ENCODE measurements at places on chromosomes 5 and 9. TPM values are rescaled to one million over a fixed set of nuclear protein-coding genes. Genes with fewer than 3 reads are reported as not detected.

HTR4 gene
- not detected for total RNA-seq

GRCh38 chr5:74895906-74896305 lies 29.7 kb upstream of the FAM169A start:
- no peaks in the 10 kb centered on the region for H3K27me3 ChIP-seq
- no peak overlapping the region for H3K27ac ChIP-seq
- no peaks in the 10 kb centered on the region for H3K36me3 ChIP-seq
- no peaks in the 10 kb centered on the region for H3K4me1 ChIP-seq
- no peak for DNase-seq

KCNT1 gene
- total RNA-seq: not detected

SLC25A2 gene
- 0.31 TPM for total RNA-seq

GRCh38 chr9:32723789-32724325 lies 59.5 kb upstream of the TMEM215 start:
- no peak for DNase-seq
- H3K27me3 ChIP-seq: no peaks in the 10 kb centered on the region
- no peak overlapping the region for H3K27ac ChIP-seq
- no peaks in the 10 kb centered on the region for H3K36me3 ChIP-seq
- no peaks in the 10 kb centered on the region for H3K4me1 ChIP-seq

DNA sequence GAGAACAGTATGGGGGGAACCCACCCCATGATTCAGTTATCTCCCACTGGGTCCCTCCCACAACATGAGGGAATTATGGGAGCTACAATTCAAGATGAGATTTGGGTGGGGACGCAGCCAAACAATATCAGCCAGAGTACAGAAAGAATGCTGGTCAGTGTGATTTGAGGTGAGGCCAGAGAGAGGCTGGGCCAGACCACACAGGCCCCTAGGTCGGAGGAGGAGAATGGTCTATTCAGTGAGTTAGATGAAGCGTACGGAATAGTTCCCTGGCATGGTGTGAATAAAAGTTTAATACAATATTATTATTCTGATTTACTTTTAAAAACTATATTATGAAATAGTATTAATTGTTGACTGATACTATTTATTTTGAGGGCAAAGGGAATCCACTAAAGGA lies 39.7 kb downstream of the PCSK5 start:
- no peaks in the 10 kb centered on the region for H3K36me3 ChIP-seq
- no peaks in the 10 kb centered on the region for H3K4me1 ChIP-seq
- H3K27me3 ChIP-seq: no peaks in the 10 kb centered on the region
- H3K4me3 ChIP-seq: no peak overlapping the region
- no peak for DNase-seq

DNA sequence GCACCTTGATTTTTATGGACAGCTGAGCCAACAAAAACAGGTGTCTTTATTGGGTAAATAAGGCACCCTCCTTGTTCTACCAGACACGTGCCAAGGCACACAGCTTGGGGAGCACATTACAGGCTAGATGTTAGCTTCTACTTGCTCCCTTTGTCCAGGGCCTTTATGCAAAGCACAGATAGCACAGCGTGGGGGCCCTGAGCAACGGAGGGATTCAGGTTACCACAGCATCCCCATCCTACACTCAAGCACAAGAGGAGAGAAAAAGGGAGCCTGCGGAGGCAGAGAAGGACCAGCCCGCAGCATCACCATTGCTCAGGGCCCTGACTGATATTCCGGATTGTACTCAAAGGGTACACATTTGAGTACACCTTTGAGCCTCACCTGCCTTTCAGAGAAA lies 181.7 kb upstream of the KIF2A start:
- H3K27ac ChIP-seq: no peak overlapping the region
- no peak for DNase-seq
- no peaks in the 10 kb centered on the region for H3K27me3 ChIP-seq
- no peak overlapping the region for H3K4me3 ChIP-seq

GRCh38 chr9:129237164-129237611 lies 59.1 kb upstream of the IER5L start:
- H3K27ac ChIP-seq: peak overlapping the region; percentile 41
- H3K4me1 ChIP-seq: peaks cover 45% of the 10 kb centered on the region

PCDHGC5 gene
- total RNA-seq: not detected

PCDHGA12 gene
- not detected for total RNA-seq

EGFLAM gene
- not detected for total RNA-seq

MAP1B gene
- total RNA-seq: 0.13 TPM

Measured in CD8-positive, alpha-beta memory T cell (primary cell).